ENCODE measurements at places on chromosomes 6 and 20.

DNA sequence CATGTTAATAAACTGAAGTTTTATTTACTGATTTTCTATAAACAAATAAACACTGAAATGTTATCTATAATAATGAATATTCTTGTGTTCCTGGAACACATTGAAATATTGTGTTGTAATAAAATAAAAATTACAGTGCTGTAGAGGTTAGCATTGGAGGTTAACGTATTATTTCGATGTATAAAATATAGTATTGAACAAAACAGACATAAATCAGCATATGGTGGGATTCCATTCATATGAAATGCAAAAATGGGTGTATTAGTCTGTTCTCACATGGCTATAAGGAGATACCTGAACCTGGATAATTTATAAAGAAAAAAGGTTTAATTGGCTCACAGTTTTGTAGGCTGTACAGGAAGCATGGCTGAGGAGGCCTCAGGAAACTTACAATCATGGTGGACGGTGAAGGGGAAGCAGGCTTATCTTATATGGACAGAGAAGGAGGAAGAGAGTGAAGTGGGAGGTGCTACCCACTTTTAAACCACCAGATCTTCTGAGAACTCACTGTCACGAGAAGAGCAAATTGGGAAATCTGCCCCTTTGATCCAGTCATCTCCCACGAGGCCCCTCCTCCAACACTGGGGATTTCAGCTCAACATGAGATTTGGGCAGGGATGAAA is 24.6 kb upstream of the BMP6 start:
- DNase-seq, result no peak

DNA sequence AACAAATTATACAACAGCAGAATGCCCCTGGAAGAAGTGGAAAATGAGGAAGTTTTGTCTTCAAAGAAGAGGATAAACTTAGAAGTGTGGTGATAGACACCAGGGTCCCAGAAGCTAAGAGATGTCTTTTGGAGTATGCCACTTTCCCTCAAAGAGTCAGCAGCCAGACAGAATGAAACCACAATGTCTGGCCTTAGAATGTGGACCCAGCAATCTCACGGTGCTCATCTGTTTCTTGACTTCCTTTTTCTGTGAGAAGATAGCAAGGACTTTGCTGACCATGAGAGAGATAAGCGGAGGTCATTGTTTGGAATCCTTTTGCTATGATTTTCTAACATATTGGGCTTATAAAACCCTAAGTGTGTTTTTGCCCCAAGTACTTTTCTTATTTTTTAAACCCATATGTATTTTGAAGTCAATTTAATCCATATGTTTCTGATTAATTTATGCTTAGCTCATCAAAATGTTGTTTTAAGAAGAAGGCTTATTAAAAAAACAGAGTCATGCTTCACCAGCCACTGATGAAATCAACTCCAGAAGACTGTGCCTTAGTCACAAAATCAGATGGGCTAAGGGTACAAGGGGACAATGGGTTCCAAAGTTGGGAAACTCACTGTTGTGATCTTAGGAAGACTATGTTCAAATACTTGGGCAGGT is 451.2 kb upstream of the JAG1 start:
- DNase-seq, result no peak

- DNase-seq, result no peak
Observed at GRCh38 chr20:46220455-46221207, 87.7 kb downstream of the CDH22 start.

DNA sequence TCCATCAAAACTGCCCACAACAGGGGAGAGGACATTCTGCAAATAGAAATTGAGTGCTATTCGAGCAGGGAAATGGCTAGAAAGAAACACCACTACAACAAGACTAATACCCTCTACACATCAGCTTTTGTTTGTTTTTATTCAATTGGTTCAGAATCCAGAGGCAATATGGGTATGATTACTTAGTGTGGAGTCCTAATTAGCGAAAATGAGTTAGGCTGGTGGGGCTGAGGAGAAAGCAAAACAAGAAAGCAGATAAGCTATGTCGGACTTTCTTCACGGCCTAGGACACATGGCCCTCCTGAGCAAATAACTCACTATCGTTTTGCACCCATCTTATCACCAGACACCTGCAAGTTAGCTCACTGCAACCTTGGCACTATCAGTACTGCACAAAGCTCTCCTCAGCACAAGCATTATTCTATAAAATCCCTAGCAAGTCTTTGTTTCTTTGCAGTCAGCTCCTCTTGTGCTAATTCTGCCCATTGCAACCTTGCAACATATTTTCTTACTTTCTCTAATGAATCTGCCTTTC is 31.3 kb upstream of the SH3BGRL2 start:
- no peak for DNase-seq

GRCh38 chr20:14885661-14886060 is 548.2 kb upstream of the FLRT3 start:
- DNase-seq, result peak; percentile 56

GRCh38 chr6:37221585-37222124 is 35.9 kb upstream of the TBC1D22B start:
- DNase-seq, result no peak

DNA sequence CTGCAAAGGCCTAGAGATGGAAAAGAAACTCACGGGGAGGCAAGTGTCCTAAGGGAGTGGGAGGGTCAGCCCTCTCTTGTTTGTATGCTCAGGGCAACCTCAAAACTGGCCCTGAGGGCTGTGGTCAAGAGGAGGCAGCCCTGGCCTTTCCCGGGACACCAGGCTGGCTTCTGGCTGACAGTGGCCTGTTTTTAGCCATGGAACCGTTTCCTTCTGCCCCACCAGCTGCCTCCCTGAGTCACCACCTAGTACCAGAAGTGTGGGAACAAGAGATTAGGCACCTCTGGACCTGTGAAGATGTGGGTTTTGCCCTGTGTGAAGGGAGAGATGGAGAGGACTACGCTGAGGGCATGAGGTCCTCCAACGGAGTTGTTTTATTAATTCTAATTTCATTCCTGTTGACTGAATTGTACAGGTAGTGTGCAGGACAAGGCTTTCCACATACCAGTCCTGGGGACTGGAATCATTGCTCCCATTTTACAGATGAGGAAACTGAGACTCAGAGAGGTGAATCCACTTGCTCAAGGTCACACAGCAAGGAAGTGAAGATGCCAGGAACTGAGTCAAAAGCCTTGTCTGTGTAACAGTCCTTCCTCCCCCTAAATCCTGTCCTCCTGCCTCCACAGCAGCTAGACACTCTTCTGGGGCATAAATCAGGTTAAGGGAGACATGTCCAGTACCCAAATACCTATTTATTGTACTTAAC is 5.5 kb downstream of the FOXS1 start:
- peak; percentile 21 for DNase-seq

DNA sequence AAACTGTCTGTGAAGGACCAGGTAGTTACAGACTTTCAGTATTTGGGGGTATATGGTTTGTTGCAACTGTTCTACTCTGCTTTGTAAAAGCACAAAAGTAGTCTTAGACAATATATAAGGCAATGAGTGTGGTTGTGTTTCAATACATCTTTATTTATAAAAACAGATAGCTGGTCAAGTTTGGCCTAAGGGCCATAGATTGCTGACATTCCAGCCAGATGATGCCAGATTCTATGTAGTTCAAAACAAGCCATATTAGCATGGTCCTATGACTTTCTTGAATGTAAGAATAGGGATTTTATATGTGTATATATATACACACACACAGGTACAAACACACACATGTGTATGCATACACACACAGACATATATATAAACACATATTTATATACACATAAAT is 201.8 kb downstream of the GRIK2 start:
- DNase-seq, result no peak
